ENCODE measurements at places on chromosomes 13 and 19.
A peak's percentile ranks its signal among the peaks of the same experiment; 100 is the strongest.

GRCh38 chr19:55116232-55116858 is 1.1 kb downstream of the PPP1R12C start:
- DNase-seq = peak; percentile 44

DNA sequence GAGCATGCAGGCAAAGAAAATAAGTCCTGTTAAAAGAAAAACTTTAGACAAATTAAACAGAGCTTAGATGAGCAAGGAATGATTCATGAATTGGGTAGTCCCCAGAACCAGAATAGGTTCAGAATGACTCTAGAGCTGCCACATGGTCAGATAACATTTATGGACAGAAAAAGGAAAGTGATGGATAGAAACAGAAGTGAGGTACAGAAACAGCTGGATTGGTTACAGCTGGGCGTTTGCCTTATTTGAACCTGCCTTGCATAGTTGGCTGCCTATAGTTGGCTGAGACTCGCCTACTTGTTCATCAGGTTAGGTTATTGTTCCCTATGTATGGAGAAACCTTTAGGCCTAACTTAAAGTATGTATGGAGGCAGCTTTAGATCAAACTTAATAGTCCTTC is 35.4 kb downstream of the WDFY2 start:
- DNase-seq = no peak

DNA sequence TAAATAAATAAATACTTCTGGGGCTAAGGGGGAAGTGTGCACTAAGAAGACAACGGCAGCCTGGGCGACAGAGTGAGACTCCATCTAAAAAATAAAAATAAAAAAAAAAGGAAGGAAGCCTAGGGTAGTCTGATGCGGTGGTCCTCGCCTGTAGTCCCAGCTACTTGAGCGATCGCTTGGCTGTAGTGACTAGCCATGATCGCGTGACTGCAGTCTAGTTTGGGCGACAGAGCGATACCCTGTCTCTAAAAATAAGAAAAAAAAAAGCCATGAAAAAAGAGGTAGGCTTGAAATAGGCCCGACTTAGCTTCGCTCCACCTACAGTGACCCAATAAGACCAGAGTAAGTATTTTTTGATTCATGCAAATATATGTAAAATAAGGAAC is 661 bp upstream of the BABAM1 start:
- DNase-seq = no peak

GRCh38 chr13:46321494-46322225 is 65.4 kb downstream of the RUBCNL start:
- peak; percentile 26 for DNase-seq

GRCh38 chr13:28469316-28469715 is 25.6 kb downstream of the FLT1 start:
- no peak for DNase-seq

- no peak for DNase-seq
Measured at GRCh38 chr13:96871469-96871868, 122.8 kb downstream of the OXGR1 start.

- no peak for DNase-seq
Measured at GRCh38 chr13:28333204-28333881, 161.6 kb downstream of the FLT1 start.

DNA sequence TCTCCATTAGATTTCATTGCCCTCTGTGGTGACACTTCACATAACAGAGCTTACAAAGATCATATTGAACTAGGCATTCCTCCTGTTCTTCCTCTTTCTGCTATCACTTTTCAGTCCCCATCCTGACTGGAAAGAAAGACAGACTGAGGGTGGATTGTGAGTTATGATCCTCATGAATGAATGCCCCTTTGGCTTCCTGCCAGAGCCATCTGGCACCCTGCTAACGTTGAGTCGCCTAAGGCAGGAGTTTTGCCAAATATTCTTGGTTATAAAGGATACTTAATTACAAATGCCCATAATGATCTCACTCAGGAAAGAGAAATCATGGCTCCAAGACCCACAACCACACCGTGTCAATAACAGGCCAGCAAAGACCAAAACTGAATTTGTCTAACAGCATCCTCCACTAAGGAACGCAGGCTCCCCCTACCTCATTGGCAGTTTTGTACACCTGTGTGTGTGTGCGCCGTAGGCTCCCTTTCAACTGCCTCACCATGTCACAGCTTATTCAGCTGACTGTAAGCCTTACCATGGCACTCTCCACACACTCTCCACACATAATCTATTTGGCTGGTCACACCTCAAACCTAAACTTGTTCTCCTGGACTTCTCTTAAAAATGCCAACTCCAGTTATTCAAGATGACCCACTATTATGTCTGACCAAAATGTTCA is 15.5 kb downstream of the ZNF211 start:
- no peak for DNase-seq

- DNase-seq = no peak
Measured at GRCh38 chr13:37492075-37492474, 106.5 kb downstream of the POSTN start.

GRCh38 chr19:1961000-1961883 is 20.3 kb downstream of the CSNK1G2 start:
- DNase-seq = peak; percentile 65

GRCh38 chr19:2723747-2724146 is 2.6 kb upstream of the DIRAS1 start:
- no peak for DNase-seq

DNA sequence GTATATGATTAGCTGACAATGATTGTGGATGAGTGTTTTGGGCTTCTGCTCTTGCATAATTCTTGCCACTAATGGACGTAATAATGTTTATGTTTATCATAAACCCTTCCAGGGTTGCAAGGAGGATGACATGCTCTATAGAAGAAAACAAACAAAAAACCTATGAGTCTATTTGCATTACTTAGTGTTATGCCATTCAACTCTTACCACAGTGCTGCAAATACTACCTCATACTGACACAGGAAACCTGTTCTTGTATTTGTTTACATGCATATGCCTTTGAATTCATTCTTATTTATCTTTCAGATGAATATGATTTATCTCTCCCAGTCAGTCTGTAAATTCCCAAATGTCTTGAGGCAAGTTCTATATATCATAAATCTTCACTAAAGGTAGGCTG is 39.6 kb upstream of the FREM2 start:
- DNase-seq = no peak

GRCh38 chr13:51974482-51974881 is 36.8 kb downstream of the ATP7B start:
- DNase-seq = no peak

GRCh38 chr19:47107202-47107952 is 6.2 kb downstream of the ZC3H4 start:
- DNase-seq = no peak

GRCh38 chr13:44040070-44040817 is 160.5 kb downstream of the LACC1 start:
- no peak for DNase-seq

DNA sequence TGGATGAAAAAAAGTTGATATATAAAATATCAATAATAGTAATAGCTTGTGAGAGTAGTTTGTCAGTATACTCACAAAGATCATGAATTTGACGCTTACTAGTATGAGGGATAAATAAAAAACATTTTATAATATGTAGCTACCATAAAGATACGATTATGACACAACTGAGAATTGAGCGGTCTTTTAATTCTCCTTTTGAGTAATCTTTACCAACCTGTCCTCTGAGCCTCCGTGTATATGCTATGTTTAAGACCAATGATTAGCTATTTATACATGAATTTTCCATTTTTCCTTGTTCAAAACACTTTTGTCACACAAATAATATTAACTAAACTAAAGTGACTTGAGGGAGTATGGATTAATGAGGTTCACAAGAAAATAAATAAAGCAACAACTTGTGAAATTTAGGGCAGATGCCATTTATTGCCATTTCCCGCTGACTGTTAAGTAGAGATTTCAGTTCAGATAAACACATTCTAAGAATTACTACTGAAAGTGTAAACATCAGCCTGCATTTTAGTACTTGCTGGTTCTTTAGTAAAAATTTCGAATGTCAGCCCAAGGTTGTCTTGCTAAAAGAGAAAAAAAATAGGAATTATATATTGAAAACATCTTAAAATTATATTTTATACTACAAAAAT is 6.2 kb upstream of the IRS2 start:
- no peak for DNase-seq

DNA sequence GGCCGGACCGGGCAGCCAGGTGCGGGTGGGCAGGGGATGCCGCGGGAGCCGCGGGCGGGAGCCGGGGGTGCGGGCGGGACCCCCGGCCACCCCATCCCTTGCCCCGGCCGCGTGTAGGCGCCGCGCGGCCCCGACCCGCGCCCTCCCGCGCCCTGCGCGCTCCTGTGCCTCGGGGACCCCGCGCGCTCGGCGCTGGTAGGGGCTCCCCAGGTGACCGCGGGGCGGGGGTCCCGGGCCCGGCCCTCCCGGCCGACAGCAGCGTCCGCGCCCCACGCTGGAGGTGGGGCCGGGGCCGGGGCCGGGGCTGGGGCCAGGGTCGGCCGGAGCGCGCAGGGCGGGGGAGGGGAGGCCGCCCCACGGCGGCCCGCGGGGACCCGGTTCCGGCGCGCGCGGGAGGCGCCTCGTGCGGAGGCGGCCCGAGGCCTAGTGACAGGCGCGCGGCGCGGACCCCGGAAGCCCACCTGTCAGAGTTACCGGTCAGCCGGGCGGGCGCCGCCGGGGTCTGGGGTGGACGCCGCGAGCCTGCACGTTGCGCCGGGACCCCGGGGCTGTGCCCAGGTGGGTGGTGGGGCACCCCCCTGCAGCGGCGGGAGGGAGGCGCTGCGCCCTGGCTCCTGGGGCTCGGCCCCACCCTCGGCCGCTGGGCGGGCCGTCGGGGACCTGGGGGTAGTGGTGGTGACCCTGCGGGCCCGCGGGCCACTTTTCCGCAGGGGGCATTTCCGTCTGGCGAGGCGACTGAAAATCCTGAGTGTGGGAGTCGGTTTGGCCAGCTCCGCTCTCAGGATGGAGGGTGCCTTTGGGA is 518 bp downstream of the TFDP1 start:
- DNase-seq = peak; percentile 56

DNA sequence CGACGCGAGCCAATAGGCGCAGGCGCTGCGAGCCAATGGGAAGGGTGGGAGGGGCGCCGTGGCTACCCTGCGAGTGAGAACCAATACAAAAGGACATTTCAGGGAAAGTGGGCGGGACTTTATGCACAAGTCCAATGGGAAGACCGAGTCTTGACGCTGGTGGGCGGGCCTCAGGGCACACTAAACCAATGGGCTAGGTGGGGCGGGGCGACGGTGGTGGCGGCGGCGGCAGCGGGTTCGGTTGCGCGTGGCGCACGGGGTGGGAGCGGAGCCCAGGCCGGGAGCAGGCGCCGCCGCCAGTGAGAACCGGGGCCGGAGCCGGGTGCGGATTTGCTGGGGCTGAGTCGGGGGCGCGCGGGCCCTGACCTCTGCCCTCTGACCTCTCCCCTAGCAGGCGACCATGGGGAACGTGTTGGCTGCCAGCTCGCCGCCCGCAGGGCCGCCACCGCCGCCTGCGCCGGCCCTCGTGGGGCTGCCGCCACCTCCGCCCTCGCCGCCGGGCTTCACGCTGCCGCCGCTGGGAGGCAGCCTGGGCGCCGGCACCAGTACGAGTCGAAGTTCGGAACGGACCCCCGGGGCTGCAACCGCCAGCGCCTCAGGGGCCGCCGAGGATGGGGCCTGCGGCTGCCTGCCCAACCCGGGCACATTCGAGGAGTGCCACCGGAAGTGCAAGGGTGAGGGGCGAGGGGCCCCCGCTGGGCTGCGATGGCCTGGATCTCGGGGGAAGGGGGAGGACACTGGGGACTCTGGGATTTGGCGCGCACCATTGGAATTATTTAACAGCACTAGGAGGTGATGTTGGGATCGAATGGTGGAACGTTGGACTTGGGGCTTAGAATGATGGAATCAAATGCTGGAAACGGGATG is at the start of gene TOMM40:
Gene TOMM40, plus strand, starts transcription at position 239 of the 867 bp plus-strand sequence. Its CDS starts 162 bp downstream, at position 401.
- DNase-seq = no peak

DNA sequence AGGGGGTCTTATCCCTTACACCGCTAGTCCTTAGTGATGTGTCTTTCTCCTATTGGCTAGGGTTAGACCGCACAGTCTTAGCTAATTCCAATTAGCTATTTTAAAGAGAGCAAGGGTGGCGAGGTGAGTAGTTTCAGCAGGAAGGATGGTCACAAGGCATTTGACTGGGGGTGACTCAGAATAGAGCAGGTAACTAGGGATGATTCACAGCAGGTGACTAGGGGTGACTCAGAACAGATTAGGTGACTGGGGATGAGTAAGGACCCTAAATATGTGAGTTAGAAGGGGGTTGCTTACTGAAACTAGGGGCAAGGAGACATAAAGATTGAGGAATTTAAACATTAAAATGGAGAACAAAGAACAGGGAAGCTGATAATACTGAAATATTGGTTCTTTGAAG is 64.3 kb downstream of the ZNF66 start:
- DNase-seq = no peak

- no peak for DNase-seq
Measured at GRCh38 chr13:76245211-76245610, 609.1 kb downstream of the LMO7 start.

- DNase-seq = no peak
Measured at GRCh38 chr13:24218977-24219376, 58.5 kb downstream of the SPATA13 start.

DNA sequence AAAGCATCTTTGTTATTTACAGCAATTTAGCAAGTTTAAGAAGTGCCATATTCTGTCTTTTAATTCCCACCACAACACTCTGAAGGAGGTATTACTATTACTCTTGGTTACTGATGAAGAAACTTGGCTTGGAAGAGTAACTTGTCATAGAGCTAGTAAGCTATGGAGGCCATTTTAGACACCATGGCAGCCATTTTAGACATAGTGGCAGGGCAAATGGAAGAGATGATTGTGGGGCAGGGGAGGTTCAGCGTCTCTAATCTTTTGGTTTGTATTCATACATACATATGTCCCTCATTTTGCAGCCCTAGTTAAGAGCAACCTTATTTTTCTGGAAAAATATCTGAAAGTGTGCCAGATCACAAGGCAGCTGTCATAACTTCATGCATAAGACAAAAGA is 82.6 kb upstream of the SOX1 start:
- no peak for DNase-seq

GRCh38 chr19:30781519-30781918 is 409.3 kb downstream of the ZNF536 start:
- DNase-seq = no peak

GRCh38 chr13:34038541-34039068 is 220.7 kb downstream of the RFC3 start:
- DNase-seq = no peak

DNA sequence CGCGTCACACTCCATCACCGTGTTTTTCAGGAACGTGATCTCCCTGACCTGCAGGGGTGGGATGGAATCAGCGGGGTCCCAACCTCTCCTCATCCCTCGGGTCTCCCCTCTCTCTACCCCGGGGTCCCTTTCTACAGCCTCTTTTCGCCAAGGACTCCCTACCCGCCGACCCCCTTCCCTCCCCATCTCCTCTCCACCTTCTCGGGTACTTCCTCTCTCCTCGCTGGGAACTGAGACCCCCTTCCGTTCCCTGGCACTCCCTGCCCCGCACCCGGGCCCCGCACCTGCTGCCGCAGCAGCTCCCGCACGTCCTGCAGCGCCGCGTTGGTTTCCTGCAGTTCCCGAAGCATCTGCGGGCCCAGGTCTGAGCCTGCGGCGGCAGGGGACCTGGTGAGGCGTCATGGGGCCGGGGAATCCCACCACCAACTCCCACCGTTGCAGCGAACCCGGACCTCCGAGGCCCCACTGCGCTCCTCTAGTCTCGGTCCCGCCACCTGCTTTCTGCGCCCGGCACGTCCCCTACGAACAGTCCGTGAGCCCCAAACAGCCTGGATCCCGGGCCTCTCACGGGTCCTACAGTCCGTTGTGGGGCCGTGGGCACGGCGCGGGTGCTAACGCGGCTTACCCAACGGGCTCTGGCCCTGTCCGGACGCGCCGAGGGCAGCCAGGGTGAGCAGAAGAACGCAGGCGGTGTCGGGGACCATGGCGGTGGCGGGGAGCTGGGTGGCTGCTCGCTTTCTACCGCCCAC is at the start of gene COMP:
Gene COMP, minus strand, starts transcription at position 740 of the 749 bp plus-strand sequence. Its CDS starts 36 bp downstream, at position 704.
- DNase-seq = peak; percentile 52

GRCh38 chr13:113138792-113139551 is 16.4 kb downstream of the F10 start:
- no peak for DNase-seq

GRCh38 chr13:97018029-97018819 is 23.9 kb upstream of the OXGR1 start:
- peak; percentile 53 for DNase-seq
